ENCODE measurements at places on chromosomes 2 and 18. TPM values are rescaled to one million over a fixed set of nuclear protein-coding genes. Genes with fewer than 3 reads are reported as not detected.

Gene TTR
- polyA plus RNA-seq, result not detected

Gene CTNNA2
- polyA plus RNA-seq, result 6.4 TPM

Gene XDH
- polyA plus RNA-seq, result 0.55 TPM

Gene ZNF385B
- 3.1 TPM for polyA plus RNA-seq

Gene CFC1
- polyA plus RNA-seq, result 0.28 TPM

Gene TNFRSF11A
- polyA plus RNA-seq, result 3.8 TPM

Gene EMILIN2
- polyA plus RNA-seq, result 3.7 TPM

Gene GCA
- 62.7 TPM for polyA plus RNA-seq

Gene PLGLB2
- polyA plus RNA-seq, result 0.50 TPM

Gene ZDBF2
- polyA plus RNA-seq, result 7.6 TPM

Gene GALNT3
- 16.8 TPM for polyA plus RNA-seq

Gene LRRTM4
- polyA plus RNA-seq, result 4.5 TPM

Gene REEP1
- polyA plus RNA-seq, result 1.8 TPM

Gene GALNT13
- polyA plus RNA-seq, result 3.5 TPM

Gene DSC3
- polyA plus RNA-seq, result 0.52 TPM

Gene LRP1B
- 0.15 TPM for polyA plus RNA-seq

Gene B3GNT7
- polyA plus RNA-seq, result 47.1 TPM

Gene FKBP7
- 12.1 TPM for polyA plus RNA-seq

Gene SKOR2
- polyA plus RNA-seq, result not detected

Gene GPR45
- not detected for polyA plus RNA-seq

Gene WIPF1
- polyA plus RNA-seq, result 4.8 TPM

Gene AP1S3
- 8.8 TPM for polyA plus RNA-seq

Gene RNF25
- 26.8 TPM for polyA plus RNA-seq

Gene ALPI
- not detected for polyA plus RNA-seq

Gene CHAC2
- 27.1 TPM for polyA plus RNA-seq

Gene HJURP
- polyA plus RNA-seq, result 49.4 TPM

Gene OSR1
- polyA plus RNA-seq, result not detected

Gene KCNG2
- polyA plus RNA-seq, result 0.13 TPM

Gene MYCN
- 50.8 TPM for polyA plus RNA-seq

Gene POTEI
- polyA plus RNA-seq, result 0.24 TPM

Gene GBX2
- 0.87 TPM for polyA plus RNA-seq

Gene PELI1
- 32.4 TPM for polyA plus RNA-seq

Gene PLA2R1
- polyA plus RNA-seq, result 0.37 TPM

Gene CEP192
- 15.2 TPM for polyA plus RNA-seq

Gene MYO7B
- polyA plus RNA-seq, result not detected

Gene CNTNAP5
- polyA plus RNA-seq, result 0.50 TPM

Gene KCNK3
- not detected for polyA plus RNA-seq

Gene SERPINB11
- polyA plus RNA-seq, result not detected

Gene ITPRIPL1
- 5.3 TPM for polyA plus RNA-seq

Gene CHRNG
- not detected for polyA plus RNA-seq

Gene TM4SF20
- polyA plus RNA-seq, result 0.12 TPM

Gene UPP2
- polyA plus RNA-seq, result not detected

Gene NMUR1
- polyA plus RNA-seq, result 0.29 TPM

Gene LYPD6B
- 3.6 TPM for polyA plus RNA-seq

Gene IL36G
- not detected for polyA plus RNA-seq

Gene FSHR
- not detected for polyA plus RNA-seq
